ENCODE measurements at places on chromosomes 12 and 14.

DNA sequence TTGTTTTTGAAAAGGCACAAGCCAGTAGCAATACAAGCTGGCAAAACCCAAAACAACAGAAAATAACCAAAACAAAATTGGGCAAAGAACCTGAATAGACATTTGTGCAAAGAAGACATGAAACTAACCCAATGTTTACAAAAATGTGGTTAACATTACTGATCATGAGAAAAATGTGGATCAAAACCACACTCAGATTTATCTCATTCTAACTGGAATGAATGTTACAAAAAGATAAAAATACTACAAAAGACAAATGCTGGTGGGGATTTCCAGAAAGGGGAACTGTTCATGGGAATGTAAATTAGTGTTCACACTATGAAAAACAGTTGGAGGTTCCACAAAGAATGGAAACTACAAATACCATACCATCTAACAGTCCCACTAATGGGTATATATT is 26.6 kb downstream of the ASCL4 start:
- DNase-seq = no peak

GRCh38 chr14:74942181-74942580 is 13.2 kb downstream of the PGF start:
- DNase-seq = no peak

DNA sequence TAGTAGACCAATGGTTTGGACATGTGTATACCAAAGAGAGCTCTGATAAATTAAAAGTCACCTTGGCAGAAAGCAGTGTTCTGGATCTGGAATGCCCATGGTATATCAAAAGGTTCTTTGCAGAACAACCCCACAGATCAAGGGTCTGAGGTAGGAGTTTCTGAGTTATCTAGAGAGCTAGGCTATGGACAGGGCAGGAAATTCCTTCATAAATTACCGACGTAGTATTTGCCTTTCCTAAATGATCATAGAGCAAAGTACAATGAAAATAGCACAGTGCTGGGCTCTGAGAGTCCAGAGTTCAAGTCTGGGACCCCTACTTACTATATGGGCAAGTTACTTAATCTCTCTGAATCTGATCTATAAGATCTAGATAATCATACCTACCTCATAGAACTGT is 35.3 kb upstream of the PELI2 start:
- no peak for DNase-seq

DNA sequence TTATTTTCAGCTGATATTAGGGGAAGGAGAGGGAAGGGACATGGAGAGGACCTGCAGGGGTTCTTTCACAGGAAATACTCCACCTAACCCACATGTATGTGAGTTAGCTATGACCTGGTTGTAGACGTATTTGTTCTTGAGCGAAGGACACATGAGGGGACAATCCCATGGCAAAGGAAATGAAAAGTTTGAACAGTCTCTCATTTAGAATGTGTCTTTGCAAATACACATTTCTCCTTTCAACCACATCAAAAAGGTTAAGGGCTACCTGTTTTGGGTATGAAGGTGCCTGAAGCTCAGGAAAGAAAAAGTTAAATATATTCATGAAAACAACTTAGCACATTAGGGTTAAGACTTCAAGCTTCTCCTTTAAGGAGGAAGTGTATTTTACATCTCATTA is 7.4 kb downstream of the PYGL start:
- no peak for DNase-seq

- DNase-seq = no peak
Observed at GRCh38 chr12:41724216-41724615, 420.5 kb downstream of the GXYLT1 start.

GRCh38 chr12:6772726-6773589 is 638 bp downstream of the LAG3 start:
- no peak for DNase-seq

- no peak for DNase-seq
Observed at GRCh38 chr12:32761716-32762115, 6.0 kb upstream of the YARS2 start.

DNA sequence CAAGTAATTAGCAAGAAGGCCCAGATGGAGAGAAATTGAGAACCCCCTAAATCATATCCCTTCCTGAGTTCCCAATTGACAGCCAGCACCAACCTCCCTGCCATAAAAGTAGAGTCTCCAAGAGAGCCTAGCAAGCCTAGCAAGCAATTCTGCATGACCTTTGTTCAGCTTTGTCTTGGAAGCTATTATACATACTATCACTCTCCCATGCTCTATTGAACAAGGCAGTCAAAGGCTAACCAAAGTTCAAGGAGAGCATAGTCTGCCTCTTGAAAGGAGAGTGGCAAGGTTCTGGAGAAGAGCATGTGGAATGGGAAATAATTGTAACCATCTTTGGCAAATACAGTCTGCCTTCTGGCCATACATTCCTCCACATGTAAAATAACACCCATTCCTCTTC is 7.8 kb downstream of the ACOT4 start:
- no peak for DNase-seq
